GM19239 (cell line): ENCODE measurements at places on chromosomes 7 and 10.

- DNase-seq: no peak
Measured at GRCh38 chr7:90957883-90958282, 306.4 kb upstream of the FZD1 start.

DNA sequence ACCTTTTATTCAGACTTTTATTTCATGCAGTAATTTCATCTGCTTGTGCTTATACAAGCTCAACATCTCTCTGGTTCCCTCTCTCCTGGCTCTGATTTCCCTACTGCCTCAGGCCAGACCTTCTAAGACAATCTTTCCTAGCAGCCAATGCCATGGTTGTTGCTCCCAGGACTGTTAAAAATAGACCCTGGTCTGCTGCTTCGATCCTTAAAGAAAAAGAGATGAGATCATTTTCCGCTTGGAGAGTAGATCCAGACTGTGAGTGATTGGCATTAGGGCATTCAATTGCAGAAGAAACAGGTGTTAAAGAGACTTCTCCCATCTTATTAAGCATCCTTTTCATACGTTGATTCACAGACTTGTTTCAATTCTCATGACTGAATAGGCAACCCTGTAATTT is 68.4 kb upstream of the ITGB1 start:
- no peak for DNase-seq

DNA sequence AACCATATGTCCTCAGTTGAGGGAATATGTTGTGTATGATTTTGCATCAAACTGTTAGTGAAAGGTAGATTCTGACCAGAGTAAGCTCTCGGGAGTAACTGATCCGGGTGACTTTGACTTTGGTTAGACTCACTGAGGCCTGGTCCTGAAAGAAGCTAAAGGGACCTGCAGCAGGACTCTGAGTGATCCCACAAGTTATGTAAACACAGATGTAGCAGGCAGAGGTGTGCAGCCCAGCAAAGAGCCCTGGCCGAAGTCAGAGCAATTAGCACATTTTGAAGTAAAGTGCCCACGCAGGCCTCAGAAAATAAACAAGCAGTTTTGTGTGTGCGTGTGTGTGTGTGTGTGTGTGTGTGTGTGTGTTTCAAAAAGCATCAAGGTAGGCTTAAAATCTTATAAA is 245.6 kb upstream of the FERD3L start:
- DNase-seq: no peak

- DNase-seq: no peak
Measured at GRCh38 chr10:53382543-53382942, 610.0 kb upstream of the MBL2 start.

- no peak for DNase-seq
Measured at GRCh38 chr7:90540406-90540805, 55.7 kb upstream of the CDK14 start.

GRCh38 chr10:60645980-60646379 is 132.3 kb upstream of the CDK1 start:
- no peak for DNase-seq

DNA sequence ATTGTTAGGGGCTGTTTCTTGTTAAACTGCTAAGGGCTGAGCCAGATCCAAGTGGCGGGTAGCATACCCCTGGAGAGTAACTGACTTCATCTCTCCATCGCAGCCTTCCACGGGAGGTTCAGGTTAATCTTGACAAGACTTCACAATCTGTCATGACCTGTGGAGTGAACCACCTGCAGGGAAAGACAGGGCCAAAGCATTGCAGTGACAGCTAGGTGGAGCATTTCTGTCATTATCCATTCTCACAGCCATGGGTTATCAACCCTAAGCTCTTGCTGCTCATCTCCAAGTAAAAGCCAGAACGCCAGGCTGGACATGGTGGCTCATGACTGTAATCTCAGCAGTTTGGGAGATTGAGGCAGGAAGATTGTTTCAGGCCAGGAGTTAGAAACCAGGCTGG is 17.2 kb downstream of the ABCC2 start:
- DNase-seq: no peak

DNA sequence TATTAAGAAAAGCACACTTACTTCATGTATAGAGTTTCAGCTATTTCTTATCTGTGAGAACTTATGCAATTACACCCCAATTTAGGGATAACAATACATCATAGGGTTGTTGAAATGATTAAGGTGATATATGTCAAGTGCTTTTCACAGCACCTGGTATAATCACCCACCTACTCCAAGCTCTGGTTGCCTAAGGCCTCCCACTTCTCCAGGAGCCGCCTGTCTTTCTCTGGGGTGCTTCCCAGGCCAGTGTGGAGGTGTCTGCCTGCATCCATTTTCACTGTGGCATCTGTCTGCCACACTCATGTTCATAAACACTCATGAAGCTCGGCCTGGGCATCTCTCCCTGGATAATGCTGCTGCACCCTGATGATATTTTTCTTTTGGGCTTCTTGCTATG is 250.3 kb downstream of the STK31 start:
- DNase-seq: no peak

- DNase-seq: no peak
Measured at GRCh38 chr7:44313621-44314031, 11.8 kb downstream of the CAMK2B start.

DNA sequence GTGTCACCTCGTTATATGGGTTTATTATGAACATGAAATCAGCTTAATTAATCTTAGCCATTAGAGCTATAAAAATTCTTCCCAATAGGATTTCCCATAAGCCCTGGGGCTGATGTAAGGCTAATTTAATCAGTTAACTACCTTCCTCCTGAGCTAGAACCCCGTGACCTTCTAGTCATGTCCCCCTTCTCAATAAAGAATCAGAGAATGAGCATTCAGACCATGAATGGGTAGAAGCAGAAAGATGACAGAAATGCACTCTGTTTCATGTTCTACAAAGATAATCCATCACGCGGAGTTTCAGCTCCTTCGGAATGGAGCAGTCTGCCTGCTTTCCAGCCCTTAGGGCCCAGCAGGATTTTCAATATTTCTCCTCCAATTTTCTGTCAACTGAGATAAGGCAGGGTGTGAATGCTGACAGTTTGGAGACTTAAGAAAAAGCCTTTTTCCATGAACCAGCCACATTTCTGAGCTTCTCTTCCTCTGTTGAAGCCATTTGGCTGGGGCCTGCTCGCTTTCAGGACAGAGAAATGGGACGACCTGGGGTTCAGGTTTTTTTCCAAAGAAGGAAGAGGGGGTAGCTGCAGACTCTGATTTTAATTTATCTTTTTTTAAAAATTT is 211.0 kb downstream of the NEBL start:
- DNase-seq: no peak

DNA sequence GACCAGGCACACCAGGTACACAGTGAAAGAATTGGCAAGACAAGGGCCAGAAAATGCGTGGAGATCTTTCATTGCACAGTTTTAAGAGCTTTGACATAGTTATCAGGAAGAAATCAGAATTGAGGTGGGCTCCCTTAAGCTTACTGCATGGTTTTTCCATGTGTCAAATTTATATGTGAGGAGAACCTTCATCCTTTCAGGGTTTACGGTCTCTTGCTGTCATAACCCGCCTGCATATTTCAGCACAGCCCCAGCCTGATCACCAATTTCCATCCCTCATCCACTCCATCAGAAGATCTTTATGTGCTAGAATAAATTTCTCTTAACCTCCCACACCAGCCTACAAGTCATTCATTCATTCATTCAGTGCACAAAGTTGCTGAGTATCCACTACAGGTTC is 373.1 kb downstream of the KCNMA1 start:
- DNase-seq: no peak

DNA sequence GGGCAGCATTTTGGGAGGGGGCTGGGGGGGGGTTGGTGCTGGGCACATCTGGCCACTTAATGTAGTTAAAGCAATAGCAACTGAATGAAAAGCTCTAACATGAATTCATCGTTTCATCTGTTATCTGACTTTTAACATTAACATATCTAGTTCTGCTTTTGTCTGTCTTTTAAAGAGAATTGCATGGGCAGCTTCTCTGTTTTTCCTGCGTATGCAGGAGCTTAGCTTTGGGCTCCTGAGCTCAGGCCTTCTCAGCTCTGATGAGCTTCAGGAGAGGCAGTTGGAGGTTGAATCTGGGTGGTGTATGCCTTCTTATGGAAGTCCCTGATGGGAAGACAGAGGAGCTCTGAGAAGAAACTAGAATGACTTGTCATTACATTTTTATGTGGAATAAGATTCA is 58.4 kb downstream of the DNAJB6 start:
- DNase-seq: no peak

DNA sequence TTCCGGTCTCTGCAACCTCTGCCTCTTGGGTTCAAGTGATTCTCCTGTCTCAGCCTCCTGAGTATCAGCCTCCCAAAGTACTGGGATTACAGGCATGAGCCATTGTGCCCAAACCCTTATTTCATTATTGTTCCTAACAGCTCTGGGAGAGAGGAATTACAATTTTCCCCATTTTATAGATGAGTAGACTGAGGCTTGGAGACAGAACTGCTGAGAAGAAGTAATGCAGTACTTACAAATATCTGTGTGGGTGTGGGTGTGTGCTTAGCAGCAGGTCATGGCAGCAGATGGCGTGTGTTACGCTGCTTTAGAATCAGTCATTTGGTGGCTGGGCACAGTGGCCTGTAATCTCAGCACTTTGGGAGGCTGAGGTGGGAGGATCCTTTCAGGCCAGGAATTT is 7.4 kb downstream of the PRKRIP1 start:
- DNase-seq: no peak

- no peak for DNase-seq
Measured at GRCh38 chr10:18005781-18006456, 54.2 kb downstream of the SLC39A12 start.

DNA sequence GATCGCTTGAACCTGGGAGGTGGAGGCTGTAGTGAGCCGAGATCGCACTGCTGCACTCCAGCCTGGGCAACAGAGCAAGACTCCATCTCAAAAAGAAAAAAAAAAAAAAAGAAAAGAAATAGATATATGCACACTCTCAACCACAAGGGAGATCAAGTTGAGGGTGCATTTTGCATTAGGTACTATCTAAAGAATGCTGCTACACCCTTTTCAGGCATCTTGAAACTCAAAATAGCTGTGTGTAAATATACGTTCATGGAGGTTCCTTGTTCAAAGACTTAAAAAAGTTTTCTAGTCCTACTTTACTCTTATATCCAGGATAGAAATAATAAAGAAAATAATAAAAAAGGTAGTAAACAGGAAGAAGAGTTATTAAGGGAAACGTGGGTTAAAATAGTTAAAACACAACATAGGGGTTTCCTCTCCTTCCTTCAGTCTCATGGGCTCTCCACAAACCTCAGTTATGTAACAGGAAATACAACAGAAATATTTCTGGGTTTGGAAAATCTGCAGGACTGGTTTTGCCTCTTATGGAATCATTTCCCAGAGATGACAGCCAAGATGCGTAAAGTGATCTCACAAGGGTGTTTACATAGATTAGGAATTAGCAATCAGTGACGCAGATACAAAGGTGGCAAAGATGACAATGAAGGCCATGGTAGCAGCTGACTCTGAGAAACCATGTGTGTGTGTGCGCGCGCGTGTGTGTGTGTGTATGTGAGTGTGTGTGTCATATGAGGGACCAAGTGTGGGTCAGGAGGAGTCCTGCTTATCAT is 15.1 kb downstream of the STEAP4 start:
- DNase-seq: no peak

DNA sequence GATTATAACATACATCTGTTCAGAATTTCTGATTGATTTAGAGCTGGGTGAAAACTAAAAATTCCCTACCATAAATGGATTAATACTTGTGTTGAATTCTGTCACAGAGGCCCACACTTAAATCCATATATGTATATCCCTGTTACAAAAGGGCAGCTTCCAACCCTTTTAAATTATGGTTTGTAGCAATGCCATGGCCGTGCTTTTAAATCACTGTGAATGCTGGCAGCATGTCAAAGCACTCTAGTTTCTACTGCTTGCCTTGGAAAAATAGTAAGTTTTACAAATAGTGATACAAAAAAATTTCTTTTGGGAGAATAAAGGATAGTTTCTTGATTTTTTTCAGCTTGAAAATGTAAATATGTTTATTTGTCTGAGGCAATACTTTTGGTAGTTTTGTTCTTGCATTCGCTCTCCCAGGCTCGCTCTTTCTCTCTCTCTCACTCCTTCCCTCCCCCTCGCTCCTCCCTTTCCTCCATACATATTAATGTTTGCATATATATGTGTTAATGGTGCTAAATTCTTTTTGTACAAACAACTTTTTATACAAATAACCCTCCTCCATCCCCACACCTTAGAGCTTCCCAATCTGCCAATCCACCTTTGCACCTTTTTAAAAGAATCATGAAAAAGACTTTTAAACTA is 29.8 kb downstream of the TES start:
- DNase-seq: no peak

GRCh38 chr7:6419310-6419773 is 28.4 kb downstream of the DAGLB start:
- no peak for DNase-seq

DNA sequence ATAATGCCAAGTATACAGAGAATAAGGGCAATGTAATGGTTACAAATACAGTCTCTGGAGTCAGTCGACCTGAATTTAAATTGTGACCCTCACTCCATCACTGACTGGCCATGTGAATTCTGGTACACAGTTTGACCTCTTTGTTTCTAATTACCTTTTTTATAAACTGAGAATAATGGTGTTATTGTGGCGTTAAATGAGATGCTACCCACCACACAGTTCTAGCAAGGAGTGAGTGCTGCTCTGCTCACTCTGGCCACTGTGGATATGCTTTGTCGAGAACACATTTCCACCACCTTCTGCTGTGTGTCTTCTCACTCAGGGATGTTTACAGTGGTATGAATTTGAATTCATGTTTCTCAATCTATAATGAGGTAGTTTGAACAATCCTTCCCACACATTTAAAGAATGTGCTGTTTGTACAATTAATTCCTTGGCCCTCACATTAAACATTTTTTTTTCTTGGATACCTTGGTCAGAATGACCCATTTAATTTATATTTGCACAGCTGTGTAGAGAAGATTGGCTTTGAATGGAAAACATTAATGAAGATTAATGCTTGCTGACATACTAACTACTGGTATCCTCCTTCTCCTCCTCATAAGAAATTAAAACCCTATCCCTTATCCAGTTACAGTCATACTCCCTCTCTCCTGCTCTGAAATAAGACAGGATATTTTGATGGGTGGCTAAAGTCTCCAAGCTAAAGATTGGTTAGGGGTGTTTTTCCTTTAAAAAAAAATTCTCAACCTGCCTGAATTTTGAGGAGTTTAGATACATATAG is 42.4 kb downstream of the PLCE1 start:
- no peak for DNase-seq

- DNase-seq: no peak
Measured at GRCh38 chr7:145152589-145152988, 316.7 kb upstream of the TPK1 start.

DNA sequence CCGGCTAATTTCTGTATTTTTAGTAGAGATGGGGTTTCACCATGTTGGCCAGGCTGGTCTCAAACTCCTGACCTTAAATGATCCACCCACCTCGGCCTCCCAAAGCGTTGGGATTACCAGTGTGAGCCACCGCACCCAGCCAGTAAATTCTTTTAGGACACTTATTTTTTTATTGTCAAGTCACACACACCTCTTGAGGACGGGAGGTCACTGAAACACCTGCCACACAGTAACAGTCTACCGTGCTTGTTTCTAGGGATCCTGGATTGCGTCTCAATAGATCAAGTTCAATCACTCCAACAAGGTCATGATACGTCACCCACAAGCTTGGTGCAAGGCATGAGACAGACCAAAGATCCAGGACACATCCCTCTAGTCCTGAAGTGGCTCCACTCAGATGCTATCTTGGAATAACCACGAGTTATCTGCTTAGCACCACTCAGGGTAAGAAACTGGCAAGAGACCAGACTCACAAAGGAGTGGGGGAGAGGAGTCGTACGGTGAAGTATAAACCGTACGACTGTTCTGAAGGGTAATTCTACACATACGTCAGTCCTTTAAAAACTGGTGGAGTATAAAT is 58.9 kb upstream of the NCAPG2 start:
- DNase-seq: no peak
